H9 (cell line): ENCODE measurements at places on chromosomes 6 and 20.

DNA sequence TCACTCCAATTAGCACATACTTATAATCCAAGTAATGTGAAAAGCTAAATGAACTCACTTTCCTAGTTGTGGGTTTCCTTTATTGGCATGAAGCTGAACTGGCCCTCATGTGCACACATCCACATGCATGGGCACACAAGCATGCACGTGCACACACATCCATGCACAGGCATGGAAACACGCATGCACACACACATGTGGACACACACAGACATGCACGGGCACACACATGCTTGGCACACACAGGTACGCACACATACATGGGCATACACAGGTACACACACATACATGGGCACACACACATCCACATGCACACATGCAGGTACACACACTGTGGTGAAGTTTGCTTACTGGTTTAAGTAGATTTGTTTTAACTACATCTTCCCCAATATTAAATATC lies 23.8 kb downstream of the SYNDIG1 start:
- peak; percentile 20 for DNase-seq

DNA sequence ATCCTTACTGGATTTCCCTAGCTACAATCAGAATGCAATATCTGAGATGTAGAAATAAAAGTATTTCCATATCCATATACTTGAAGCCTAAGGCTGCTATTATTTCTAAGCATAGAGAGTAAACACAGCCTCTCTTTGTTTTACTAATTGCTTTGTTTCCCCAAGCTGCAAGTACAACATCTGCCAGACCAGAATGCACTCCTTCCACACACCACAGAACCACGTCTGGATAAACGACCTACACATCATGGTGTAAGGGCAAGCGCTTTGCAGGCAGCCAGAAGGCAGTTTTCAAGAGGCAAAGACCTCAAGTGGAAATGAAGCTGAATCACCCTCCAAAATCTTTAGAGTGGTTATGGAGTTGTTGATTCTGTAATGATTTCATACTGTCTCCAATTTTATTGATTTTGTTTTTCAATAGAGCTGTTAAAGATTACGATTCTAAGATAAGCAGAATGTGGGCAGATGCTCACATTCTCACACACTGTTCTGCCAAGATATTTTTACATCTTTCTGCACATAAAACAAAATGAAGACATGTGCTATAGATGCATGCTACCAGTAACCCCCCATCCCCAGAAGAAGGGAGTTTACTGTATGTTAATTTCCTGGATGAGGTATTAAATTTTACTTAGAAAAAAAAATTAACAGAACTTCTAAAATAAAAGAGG lies 88.8 kb downstream of the THEMIS start:
- no peak for DNase-seq

DNA sequence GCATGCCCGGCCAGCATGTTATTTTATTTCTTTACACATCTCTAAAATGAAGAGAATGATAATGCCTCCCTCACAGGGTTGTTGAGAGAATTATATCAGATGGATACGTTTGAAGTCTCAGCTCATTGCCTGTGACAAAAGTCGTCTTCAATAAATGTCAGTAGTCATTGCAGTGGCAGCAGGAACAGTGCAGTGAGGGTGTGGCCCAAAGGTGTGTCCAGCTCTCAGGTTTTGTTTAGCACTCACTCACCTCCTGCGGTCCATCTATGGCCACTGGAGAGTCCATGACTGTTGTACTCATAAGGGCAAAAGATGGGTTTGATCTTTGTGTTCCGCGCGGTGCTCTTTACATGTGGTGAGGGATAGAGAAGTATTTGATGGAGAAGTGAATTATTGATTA lies 77.2 kb upstream of the TIAM2 start:
- DNase-seq: no peak

- DNase-seq: no peak
Observed at GRCh38 chr6:5181510-5182317, 79.0 kb downstream of the LYRM4 start.

DNA sequence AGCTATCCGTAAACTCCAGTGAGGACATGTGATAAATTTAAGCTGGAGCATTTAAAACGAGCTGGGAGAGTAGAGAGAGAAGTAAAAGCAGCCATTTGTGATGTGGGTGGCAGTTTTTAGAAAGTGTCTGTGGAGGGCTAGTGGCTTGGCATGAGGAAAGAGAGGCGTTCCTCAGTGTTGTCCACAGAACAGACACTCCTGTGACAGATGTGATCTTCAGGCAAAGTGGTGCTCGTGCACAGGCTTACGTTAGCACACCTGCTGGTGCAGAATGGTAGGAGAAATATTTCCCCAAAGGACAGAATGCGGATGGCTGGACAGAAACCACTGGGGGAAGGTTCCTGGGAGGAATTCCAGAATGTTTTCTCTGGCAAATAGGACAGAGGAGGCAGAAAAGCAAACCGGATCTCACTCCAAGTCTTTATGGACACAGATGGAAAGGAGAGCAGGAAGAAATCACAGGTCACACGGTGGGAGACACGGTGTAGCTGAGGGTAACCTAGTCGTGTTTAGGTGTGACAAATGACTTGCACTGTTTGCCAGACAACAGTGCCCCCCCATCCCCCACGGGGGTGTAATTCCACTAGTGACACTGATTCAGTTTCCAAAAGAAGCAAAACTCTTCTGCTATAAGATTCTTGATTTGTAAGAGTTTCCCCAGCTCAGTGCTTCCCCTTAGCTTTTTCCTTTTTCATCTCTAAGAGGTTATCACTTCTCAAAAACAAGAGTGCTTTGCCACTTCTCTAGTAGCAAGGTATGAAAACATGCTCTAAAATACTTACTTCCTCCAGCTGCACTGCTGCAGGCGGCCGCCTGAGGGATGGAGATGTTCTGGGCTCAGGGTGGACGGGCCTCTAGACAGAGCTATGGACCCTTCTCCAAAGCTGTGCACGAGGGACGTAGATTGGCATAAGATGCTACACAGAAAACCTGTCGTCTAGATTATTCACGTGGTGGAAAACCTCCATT lies 293.2 kb downstream of the QKI start:
- DNase-seq: no peak

GRCh38 chr20:56985066-56985685 lies 281.3 kb downstream of the BMP7 start:
- DNase-seq: no peak

DNA sequence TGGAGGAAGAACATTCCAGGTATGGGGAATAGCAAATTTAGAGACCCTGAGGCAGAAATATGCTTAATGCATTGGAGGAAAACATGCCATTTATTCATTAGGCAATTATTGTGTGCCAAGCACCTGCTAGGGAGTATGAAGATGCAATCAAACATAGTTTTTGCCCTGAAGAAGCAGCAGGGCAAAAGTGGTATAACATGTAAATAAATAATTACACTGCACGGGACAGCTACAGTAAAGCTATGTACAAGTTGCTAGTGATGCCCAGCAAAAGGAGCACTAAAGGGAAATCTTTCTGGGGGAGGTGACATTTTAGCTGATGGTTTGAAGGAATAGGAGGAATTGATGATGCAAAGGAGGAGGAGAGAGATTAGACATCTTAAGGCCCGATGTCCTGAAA lies 624 bp upstream of the TJAP1 start:
- DNase-seq: no peak

DNA sequence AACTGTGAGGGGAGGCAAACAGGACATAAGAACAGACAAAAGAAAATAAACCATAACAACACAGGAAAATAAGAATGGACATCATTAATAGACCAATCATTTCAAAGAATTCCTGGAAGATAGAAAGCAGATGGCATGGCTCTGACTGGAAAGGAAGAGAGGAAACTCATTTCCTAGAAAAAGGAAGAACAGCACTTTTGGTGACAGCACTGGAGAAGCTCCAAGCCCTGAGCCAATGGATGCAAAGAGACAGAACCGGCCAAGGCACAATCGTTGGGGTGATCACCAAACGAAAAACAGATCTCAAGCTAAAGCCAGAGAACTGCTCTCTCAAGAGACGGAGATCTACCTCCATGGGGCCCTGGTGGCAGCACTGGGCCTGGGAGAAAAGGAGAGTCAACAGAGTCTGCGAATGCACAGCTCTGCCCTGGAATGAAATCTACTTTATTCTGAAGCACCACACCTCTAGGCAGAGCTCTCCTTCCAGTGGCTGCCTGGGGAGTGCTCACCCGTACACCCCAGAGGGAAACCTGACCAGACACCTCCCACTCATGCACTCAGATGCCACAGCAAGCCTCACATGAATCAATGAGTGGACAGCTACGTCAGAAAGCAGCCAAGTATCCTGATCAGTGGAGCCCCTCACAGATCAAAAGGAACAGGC lies 24.2 kb downstream of the KIAA0319 start:
- no peak for DNase-seq

- no peak for DNase-seq
Observed at GRCh38 chr6:169363590-169363989, 109.9 kb upstream of the THBS2 start.

- DNase-seq: no peak
Observed at GRCh38 chr6:10957414-10957886, 70.6 kb downstream of the SYCP2L start.
